Stimulated activated CD4-positive, alpha-beta T cell treated with anti-CD3 and anti-CD28 coated beads, Interleukin-15, amount 100 ng/mL, for 1 hour (primary cell): ENCODE measurements at places on chromosomes 12 and 14.

- DNase-seq, result no peak
Observed at GRCh38 chr14:21267886-21268616, 1.2 kb downstream of the HNRNPC start.

GRCh38 chr14:69013943-69014782 lies 35.1 kb upstream of the ACTN1 start:
- DNase-seq, result no peak

GRCh38 chr12:113260127-113260526 lies 38.9 kb downstream of the TPCN1 start:
- no peak for DNase-seq

DNA sequence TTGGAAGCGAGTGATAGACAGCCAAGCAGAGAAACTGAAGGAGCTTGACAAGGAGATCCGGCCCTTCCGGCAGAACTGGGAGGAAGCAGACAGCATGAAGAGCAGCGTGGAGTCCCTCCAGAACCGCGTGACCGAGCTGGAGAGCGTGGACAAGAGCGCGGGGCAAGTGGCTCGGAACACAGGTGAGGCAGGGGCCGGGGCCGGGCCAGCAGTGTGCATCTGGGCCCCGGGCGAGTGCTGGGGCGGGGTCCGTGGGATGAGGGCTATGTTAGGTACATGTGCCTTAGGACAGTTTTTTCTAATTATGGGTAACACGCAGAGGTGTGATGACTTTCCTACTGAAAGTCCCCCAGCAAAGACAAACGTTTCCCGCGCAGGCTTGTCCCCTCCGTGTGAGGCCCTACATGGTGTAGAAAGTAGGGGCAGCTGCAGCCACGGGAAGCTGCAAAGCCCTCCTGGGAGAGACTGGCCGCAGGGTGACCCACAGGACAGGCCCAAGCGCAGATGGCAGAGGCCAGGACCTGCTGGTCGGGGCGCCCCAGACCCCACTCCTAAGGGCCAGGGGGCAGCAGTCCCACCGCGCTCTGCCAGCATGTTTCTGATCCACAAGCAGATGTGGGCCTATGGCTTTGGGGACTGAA lies 19.1 kb upstream of the AMN start:
- no peak for DNase-seq

DNA sequence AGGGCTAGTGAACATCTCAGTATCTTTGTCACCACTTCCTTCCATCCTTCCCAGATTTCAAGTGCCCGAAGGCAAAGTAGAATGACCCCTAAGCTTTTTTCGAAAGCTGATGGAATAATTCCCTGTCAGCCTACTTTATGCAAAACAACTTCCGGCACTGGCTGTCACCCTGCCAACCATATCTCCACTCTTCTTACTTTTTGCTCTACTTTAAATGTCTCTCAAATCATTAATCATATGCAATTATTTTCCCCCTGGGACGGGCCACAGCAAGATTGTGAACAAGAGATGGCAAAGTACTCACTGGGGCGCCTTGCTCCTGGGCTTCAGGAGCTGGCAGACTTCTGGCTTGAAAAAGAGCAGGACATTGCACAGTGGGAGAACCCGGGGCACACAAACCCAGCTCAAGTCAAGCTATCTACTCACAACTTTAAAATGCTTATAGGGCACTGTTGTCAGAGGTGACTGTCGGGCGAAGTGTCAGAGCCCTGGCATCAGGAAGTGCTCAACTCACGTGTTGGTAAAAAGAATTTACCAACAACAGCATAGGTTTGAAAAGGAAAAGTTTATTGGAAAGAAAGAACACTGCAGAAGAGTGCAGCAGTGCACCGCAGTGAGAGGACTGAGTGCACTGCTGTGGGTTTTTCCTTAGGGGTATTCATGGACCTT lies 373.5 kb downstream of the PAWR start:
- no peak for DNase-seq

DNA sequence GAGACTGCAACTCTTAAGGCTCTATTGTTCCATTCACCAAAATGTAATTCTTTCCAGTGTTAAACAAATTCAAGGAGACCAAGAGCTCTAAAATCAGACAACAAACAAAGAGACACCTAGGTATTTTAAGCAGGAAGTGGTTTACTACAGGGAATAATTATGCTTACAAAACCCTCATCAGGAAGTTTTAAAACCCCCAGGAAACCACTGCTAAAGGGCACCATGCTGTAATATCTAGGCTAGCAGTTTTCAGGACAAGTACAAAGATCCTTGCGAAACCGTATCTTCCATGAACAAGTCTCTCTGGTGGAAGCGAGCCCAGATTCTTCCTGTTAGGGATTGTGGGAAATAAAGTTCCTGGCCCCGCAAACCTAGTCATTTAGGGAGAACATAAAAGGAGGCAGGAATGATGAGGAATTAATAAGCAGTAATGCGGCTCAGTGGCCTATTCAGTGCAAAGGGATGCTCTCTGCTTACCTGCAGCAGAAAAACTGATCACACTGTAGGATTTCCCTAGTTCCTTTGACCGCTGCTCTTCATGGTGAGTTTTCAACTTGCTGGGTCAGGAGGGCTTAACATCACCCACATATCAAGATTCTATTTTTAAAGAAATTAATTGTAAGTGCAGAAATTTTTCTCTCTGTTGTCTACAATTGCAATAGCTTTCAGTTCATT lies 42.8 kb downstream of the ACSM4 start:
- no peak for DNase-seq

DNA sequence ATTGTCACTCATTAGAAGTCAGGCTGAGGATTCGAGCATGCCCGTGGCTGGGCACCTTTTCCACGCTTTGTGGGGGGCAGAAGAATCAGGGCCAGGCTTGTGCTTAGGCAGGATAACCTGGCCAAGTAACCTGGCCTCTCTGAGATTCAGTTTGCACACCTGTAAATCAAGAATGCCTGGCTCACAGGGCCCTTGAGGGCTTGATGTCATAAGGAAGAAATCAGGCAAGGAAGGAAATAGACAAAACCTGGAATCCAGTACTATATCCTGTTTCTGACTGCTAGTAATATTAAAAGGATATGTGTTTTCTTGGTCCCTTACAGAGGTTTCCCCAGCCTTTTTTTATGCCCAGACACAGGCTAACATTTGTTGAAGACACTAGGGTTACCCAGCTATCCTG lies 91.9 kb downstream of the SAMD4A start:
- no peak for DNase-seq

- no peak for DNase-seq
Observed at GRCh38 chr12:46149079-46149464, 119.8 kb downstream of the SLC38A1 start.

GRCh38 chr12:120483621-120484020 lies 12.3 kb upstream of the DYNLL1 start:
- DNase-seq, result no peak

DNA sequence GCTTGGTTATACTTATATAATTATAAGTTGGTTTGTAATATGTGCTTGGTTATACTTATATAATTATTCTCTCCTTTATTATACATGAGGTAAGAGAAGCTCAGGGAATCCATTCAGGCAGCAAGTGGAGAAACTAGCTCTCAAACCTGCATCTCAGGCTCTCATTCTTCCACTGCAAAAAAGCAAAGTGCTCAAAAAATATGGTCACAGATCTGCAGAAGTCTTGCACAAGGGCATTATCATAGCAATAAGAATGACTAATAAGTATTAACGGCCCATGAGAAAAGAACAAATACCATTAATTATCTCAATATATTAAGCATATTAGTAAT lies 476 bp upstream of the TRAFD1 start:
- DNase-seq, result no peak

- no peak for DNase-seq
Observed at GRCh38 chr14:71550367-71550766, 381.9 kb upstream of the RGS6 start.

- DNase-seq, result no peak
Observed at GRCh38 chr14:40113671-40114070, 681.4 kb upstream of the FBXO33 start.

DNA sequence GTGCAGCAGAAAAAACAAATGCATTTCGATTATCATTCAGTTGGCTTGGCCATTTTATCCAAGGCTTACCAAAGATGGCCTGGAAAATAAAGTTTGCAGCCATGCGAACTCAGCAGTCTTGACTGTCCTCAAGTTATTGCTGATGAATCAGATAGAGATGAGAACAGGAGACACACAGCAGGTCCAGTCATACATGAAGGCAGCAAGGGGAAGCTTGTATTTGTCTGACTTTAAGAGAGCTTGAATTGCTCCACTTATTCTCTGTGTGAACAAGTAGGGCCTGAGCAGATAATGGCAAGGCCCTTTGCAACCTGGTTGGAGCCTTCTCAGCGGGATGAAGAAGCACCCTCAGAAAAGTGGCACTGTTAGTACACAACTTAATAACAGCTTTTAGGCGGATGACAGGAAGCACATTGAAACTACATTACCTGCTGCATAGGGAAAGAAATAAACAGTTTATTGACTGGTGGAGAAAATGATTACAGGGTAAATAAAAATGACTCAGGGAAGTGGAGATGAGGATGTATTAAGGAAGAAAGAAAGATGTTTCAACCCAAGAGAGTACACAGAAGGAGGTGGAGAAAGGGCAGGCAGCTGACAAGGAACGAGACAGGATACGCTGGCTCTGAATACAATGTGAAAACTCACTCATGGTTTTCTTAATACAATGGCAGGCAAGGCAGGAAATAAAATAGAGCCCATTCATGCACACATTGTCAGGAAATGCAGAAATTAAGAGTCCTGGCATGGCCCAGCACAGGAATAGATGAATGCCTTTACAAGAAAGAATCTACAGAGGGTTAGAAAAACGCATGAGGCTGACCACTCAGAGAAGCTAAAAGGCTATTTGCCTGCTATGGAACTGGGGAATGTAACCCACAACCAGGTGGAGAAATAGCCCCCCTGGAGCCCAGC lies 128.4 kb downstream of the GALC start:
- no peak for DNase-seq

DNA sequence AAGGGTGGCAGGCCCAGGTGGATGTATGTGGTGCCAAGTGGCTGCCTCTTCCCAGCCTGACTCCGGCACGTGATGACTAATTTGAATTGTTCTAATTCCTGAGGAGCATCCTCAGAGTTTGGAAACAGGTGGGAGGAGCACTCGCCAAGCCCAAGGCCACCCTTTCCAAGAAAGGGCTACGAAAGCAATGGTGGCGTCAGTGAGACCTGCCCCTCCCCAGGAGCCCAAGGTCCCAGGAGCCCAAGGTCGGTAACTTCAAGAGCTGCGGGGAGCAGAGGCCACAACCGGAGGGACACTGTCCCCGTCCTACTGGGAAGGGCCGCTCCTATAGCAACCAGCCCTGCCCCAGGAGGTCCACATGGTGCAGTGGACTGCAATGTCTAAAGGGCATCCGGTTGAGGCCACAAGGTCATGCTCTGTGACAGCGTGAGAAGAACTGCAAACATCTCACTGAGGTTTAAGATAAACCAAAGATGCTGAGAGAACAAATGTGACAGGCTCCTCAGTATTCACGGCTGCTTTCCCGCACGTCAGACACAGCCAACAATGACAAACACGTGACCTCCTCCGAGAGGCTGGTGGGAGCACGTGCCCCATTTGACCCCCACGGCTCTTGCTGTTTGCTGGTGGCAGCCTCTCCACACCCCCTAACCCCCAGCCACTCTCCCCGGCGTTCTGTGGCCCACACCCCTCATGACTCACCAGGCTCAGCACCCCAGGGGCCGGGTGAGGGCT lies 79.6 kb downstream of the ITPK1 start:
- no peak for DNase-seq

DNA sequence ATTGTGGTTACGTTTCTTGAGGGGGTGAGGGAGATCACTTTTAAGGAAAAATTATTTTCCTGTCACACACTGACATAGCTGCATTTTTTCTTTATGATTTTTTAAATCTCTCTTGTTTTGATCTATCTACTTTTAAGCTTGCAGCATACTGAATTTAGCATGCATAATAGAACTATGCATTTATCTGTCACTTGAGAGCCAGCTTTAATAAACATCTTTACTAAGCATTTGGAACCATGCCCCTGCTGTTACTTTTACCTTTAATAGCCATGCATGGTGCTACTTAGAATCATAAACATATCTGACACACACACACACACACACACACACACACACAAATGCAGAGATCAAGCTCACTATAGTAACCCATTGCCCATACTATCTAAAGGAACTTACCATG lies 486.2 kb downstream of the NELL2 start:
- DNase-seq, result no peak

DNA sequence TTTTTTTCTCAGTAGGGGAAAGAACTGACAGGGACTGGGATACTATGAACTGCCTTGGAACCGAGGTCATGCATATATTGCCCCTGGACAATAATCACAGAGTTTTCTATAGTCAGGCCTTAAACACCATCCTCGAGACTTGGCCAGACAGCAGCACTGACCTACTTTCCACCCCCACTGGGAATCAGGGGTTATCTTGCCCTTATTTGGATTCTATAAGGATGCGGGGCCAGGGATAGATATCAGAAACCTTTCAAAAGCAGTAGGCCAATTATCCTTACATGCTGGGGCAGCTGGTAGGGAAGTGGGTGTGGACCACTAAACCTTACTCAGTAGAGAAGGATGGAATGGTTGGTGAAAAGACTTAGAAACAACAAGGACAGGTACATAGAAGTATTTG lies 2.0 kb downstream of the ZNF219 start:
- DNase-seq, result no peak

- DNase-seq, result no peak
Observed at GRCh38 chr12:100401660-100402059, 44.8 kb downstream of the SLC17A8 start.

GRCh38 chr14:70907996-70908934 lies 1.0 kb downstream of the PCNX1 start:
- peak; percentile 22 for DNase-seq

DNA sequence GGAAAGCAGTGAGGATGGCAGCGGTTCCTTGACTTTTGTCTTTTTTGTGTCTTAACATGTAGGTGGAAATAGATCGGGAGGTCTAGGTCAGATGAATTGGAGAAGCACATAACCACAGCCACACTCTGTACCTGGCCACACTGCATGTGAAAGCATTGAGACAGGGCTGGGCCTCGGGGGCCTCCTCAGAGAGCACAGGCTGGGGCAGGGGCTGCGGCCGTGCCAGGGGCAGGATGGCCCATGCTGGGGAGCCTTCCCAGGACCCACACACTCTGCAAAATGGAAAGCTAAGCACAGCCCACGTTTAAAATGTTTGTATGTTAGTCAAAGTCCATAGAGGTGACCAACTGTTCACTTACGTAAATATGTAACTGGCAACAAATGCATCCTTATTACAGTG lies 76.7 kb downstream of the PIWIL1 start:
- DNase-seq, result no peak

GRCh38 chr12:96233939-96234461 lies 39.8 kb downstream of the ELK3 start:
- no peak for DNase-seq

GRCh38 chr14:38384741-38385140 lies 128.8 kb upstream of the CLEC14A start:
- no peak for DNase-seq

GRCh38 chr12:98470469-98471082 lies 44.8 kb upstream of the TMPO start:
- DNase-seq, result no peak
